MM.1S (cell line): ENCODE measurements at places on chromosomes 13 and 19.

DNA sequence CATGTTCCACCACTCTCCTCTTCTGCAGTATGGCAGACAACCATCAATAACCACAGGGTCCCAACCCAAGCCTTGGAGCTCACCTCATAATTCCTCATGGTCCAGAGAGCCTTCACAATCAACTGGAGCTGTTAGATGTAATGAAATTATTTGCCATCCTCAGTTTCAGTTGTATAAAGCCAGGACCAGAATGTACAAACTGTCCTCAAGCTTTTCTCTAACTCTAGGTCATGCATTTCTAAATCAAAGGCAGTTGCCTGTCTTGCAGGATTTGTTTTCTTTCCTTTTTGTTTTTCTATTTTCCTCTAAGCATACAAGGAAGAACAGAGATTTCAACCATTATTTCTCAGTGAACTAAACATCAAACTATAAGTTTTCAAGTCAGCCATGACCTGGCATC lies 182.5 kb upstream of the SERP2 start:
- DNase-seq, result no peak

DNA sequence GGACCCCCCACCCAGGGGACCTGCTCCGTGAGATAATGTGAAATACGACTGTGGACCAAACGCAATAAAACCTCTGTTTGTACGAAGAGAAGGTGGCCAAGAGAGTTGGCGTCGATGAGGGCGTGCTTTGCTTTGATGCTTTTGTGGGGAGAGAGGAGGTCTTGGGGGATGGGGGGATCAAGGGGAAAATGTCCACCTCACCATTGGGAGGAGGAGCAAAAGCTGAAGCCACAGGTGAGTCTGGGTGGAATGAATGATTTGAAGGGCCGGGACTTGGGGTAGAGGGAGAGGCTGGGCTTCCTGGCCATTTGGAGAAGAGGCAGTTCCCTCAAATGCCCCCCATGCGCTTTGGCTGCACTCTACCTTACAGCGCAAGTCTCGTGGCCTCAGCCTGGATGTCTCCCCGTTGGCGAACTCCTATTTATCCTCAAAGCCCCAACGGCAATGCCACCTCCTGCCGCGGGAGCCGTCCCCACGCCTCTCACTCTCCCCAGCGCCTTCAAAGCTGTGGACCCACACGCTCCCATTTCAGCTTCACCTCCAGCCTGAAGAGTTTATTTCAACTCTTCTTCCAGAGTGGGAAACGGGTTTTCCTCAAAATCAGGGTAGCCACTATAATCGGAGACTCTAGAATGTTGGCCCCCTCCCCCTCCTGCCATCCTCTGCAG lies 795 bp upstream of the ABCA7 start:
- peak; percentile 28 for DNase-seq

- DNase-seq, result peak; percentile 67
Measured at GRCh38 chr19:4971424-4971793, 2.5 kb downstream of the KDM4B start.

DNA sequence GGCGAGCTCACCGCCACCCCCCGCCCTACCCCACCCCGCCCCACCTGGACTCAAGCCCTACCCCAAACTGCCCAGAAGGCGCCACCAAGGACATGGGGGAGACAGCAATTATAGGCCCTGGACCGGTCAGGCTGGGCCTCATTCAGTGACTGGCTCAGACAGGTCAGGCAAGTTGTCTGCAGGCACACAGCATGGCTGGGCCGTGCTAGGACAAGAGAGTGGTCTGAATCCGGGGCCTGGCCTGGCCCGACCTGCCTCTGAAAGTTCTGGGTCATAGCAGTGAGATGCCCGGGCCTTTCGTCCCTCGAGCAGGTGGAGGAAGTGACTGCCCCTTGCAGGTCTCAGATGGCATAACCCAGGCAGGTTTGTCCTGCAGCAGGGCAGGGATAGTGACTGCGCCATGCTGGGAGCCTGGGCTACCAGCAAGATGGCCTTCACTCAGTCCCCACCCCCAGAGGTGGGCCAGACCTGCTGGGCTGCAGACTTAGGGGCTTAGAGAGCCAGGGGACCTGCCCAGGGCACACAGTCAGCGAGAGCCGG lies 21.0 kb downstream of the COMP start:
- DNase-seq, result no peak

DNA sequence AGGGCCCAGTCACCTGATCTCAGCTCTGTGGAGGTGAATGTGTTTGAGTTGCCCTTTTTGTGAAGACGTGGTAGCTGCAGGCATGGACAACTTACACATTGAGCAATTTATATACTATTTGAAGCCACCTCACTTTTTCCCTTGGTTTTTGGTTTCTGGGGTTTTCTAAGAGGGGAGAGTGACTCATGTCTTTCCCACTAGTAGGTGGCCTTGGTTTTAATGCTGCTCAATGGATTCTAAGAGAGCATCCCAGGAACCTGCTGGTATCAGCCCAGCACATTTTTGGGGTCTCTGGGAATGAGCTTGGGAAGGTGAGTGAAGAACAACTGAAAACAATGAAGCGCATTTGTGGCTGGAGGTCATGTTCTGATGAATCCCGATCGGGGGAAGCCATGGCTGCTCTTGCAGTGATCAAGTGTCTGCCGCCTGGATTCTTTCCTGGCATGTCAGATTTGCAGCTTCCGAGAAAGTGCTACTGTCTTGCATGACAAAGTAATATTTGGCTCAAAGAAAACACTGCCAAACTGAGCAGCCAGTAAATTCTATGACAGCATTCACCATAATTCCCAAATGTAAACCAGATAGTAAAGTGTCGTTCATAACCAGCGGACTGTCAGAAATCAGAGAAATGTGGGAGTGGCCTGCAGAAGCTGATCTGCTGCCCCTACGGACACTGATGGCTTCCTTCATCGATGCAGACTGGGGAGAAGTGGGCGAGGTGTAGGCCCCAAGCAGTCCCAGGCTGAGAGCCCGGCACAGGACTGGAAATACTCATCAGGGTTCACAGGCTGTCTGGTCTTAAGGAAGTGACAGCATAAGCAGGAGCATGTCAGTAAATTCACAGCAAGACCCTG lies 98.7 kb downstream of the COL4A2 start:
- DNase-seq, result no peak

GRCh38 chr19:1278074-1278473 lies 2.7 kb downstream of the FAM174C start:
- DNase-seq, result no peak

GRCh38 chr13:44013758-44014291 lies 134.1 kb downstream of the LACC1 start:
- no peak for DNase-seq

GRCh38 chr13:36210738-36211137 lies 3.6 kb downstream of the SOHLH2 start:
- DNase-seq, result no peak

- DNase-seq, result no peak
Measured at GRCh38 chr19:37980419-37981170, 73.6 kb downstream of the SIPA1L3 start.

DNA sequence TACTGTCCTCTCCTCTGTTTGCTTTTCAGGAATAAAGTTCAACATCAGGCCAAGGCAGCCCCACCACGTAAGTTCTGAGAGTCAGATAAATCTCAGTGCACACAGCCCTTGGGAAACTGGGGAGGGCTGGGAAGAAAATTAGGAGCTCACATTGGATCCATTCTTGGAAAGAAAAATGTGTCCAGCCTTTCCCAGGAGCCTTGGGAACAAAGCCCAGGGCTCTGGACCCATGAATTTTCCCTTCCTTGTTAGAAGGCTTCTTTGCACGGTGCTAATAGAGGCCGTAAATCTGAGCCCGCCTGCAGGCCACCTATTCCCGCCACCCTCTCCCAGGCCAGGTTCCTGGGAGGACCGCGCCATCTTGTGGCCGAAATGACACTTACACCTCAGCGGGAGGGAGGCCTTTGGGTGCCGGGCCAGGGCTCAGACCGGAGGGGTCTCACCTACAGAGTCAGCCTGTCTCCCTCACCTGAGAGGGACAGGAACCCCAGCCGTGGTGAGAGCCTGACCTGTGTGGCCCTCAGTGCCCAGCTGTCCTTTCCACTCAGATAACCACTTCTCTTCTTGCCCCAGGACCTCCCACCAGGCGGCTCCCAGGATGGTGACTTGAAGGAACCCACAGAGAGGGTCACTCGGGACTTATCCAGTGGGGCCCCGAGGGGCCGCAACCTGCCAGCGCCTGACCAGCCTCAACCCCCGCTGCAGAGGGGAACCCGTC lies 25.1 kb upstream of the KCTD15 start:
- DNase-seq, result peak; percentile 58

- DNase-seq, result no peak
Measured at GRCh38 chr13:87259479-87260083, 411.6 kb upstream of the SLITRK5 start.

- no peak for DNase-seq
Measured at GRCh38 chr13:30580852-30581502, 36.7 kb upstream of the USPL1 start.

DNA sequence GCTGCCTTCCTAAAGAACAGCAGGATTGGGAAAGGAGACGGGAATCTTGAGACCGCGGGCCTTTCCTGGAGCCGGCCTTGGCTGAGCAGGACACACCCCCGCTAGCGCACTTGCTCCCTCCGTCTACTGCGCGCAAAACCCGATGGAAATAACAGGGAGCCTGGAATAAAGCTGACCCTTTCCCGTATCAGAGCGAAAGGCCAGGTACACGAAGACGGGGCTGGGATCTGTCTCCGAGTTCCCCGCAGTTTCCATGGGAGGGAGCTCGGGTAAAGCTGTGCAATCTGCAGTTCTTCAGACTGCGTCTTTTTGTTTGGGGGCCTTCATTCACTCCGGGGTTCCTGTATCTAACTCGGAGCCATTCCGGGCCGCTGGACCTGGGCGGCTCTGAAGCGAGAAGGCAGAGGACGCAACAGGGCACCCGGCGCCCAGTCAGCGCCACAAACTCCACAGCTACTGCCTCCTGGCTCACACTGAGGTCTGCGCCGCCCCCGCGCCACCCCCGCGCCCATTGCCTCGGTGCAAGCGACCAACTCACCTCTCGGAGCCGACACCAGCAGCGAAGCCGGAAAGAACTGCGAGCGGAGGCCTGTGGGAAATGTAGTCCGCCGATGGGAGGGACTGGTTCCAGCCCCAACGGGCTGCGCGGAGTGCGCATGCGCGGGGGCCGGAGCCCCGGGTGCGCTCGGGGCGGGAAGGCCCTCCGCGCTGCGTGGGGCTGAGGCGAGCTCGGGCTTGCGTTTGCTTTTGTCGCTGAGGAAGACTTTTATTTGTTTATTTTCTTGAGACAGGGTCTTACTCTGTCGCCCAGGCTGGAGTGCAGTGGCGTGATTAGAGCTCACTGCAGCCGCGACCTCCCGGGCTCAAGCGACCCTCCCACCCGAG lies at the start of gene ZFP14:
ZFP14 (minus strand) TSS at position 577 of the 885 bp plus-strand sequence. CDS start 11,309 bp downstream, outside the sequence.
- DNase-seq, result peak; percentile 79

DNA sequence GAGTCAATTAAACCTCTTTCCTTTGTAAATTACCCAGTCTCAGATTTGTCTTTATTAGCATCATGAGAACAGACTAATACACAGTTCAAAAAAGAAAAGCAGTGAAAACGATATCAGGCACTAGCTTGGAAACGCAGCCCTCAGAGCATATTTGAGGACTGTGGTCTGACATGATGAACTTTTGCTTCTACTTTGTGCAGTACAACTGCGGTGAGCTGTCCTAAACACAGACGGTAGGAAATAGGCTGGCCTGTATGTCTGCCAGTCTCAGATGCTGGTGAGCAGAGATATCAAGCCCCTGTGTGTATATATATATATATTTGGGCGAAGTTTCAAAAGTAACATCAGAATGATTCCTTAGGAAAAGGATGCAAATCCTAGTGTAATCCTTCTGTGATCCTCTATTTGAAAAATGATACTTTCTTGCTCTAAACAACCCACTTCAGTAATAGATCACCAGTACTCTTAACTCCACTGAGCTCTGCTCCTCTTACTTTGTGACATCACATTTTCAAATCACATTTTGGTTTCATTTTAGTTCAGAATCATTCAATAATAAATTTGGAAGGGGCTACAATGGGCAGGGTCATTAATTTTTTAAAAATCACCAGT lies 74.4 kb downstream of the TNFRSF19 start:
- no peak for DNase-seq

GRCh38 chr13:29439601-29440388 lies 155.7 kb downstream of the SLC7A1 start:
- DNase-seq, result no peak

GRCh38 chr19:30916238-30916637 lies 433.0 kb downstream of the TSHZ3 start:
- DNase-seq, result no peak

GRCh38 chr13:32255724-32256109 lies 59.4 kb downstream of the ZAR1L start:
- no peak for DNase-seq

- no peak for DNase-seq
Measured at GRCh38 chr13:84032116-84032515, 149.8 kb upstream of the SLITRK1 start.

DNA sequence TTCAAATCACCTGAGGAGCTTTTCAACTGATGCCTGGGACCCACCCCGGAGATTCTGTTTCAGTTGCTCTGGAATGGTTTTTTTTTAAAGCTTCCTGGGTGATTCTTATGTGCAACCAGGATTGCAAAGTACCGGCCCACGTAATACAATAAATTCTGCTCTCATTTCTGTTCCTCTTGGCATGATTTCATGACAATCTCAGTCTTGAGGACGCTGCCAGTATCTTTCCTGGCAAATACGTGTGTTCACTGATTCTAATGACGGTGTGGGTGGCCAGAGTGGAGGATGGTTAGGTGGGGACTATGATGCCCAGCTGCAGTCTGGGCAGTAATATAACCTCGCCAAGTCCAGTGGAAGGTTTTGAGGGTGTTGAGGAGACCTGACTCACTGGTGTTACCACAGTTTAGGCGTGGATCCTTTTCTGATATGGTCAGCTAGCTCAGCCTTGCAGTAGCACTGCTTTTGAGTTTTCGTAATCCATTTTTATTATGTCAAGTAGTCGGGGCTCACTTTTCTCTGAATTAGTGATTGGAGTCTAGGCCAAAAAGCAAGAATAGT lies 49.4 kb downstream of the FAM124A start:
- no peak for DNase-seq

GRCh38 chr19:5893907-5894703 lies 9.5 kb downstream of the NDUFA11 start:
- DNase-seq, result no peak

DNA sequence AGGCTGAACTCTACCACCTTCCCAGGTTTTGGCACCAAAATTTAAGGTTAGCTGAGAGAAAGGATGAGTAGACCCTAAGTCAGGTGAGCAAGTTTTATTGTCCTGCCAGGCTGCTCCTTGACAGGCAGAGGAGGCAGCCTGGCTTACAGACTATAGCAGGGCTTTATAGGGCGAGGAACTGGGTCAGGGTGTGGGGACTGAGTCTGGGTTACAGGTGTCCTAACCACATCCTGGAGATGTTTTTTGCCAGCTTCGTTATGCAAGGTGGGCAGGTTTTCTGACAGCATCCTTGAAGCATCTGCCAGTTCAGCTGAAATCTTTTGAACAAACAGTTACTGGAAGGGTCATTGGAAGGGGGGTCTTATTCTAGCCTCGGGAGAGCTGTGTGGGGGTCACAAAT lies 905.7 kb upstream of the SLITRK5 start:
- peak; percentile 47 for DNase-seq

- no peak for DNase-seq
Measured at GRCh38 chr13:70747262-70747661, 639.0 kb upstream of the KLHL1 start.

DNA sequence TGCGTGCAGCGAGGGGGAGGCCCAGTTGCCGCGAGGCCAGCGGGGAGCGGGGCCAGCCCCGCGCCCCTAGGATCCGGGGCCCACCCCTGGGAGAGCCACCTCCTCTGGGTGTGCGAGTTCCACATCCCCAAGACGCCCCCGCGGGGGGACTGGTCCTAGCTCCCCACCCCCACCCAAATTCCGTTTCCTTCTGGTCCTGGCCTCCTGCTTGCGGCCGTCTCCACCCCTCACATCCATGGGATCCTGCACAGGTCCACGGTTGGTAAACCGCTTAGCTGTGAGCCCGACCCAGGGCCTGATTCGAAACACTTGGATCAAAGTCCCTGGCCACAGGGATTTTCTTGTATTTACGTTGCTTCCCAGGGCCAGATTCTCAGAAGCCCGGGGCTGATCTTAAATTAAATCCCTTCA lies 324 bp upstream of the FBXO17 start:
- no peak for DNase-seq
